CD4-positive, alpha-beta memory T cell (primary cell): ENCODE measurements at places on chromosomes 13 and 19. TPM values are rescaled to one million over a fixed set of nuclear protein-coding genes. Genes with fewer than 3 reads are reported as not detected.

The ZNF578 gene
- 4.9 TPM for total RNA-seq

DNA sequence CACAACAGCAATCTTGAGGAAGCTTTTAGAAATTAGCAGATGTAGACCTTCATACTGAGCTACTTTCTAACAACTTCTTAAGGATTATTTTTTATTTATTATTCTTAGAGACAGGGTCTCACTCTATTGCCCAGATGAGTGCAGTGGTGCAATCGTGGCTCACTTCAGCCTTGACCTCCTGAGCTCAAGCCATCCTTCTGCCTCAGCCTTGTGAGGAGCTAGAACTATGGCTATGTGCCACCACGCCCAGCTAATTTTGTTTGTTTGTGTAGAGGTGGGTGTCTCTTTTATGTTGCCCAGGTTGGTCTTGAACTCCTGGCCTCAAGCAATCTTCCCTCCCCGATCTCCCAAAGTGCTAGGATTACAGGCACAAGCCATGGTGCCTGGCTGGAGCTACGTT is 200.6 kb downstream of the TSHZ3 start:
- no peak overlapping the region for H3K4me3 ChIP-seq
- H3K27me3 ChIP-seq: no peaks in the 10 kb centered on the region
- DNase-seq: no peak

DNA sequence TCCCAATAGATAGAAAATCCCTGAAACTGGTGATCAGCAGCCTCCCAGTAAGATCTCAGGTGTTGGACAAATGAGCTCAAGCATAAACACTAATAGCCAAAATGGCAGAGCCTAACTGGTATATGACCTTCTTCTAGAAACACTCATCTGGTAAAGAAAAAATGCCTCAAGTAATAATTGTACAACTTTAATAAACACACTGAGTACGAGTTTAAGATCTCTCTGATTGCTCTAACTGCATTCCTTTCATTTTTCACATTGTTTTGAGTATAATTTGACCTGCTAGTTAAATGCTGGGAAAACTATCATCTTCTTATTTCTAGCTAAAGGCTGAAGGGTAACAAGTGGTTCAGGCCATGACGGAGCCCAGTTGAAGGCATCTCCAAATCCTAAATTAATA is 2009.5 kb upstream of the PCDH20 start:
- H3K36me3 ChIP-seq: no peaks in the 10 kb centered on the region
- H3K4me1 ChIP-seq: no peaks in the 10 kb centered on the region
- no peaks in the 10 kb centered on the region for H3K27me3 ChIP-seq
- no peak overlapping the region for H3K27ac ChIP-seq
- H3K4me3 ChIP-seq: no peak overlapping the region

DNA sequence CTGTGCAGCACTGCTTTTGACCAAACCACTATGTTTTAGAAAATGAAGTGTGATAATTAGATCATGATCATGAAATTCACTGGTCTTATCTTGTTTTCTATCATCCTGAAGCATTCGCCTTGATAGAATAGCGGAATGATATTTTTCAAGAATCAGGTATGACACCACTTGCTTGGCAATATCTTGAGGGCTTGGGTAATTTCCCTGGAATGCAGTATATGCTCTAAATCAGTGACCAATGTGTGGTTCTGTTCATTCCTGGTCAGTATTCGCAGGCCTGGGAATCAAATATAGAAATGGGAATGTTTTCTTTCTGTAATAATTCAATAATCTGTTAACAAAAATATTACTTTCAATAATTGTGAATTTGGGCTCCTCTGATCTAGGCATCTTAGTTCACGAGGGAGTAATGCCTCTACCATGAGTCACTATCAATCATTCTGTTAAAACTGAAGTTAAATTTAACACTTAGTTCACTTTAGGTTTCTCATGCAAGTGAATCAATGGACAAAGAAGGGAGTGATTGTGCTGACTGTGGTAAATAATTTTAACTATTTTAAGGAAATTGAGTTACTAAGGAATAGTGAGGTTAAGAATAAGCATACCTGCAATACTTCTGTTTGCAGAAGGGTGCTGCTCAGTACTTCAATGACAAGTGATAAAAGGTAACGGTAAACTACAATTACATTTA is 137.9 kb downstream of the PCDH20 start:
- no peaks in the 10 kb centered on the region for H3K27me3 ChIP-seq
- DNase-seq: no peak
- H3K36me3 ChIP-seq: no peaks in the 10 kb centered on the region
- no peak overlapping the region for H3K27ac ChIP-seq
